ENCODE measurements at places on chromosomes 7 and 10.
A peak's percentile ranks its signal among the peaks of the same experiment; 100 is the strongest.

GRCh38 chr10:110419265-110419664 lies 78.4 kb upstream of the DUSP5 start:
- DNase-seq = no peak

- no peak for DNase-seq
Observed at GRCh38 chr7:6250364-6250833, 22.0 kb downstream of the CYTH3 start.

- DNase-seq = no peak
Observed at GRCh38 chr10:126380352-126381076, 7.8 kb downstream of the ADAM12 start.

DNA sequence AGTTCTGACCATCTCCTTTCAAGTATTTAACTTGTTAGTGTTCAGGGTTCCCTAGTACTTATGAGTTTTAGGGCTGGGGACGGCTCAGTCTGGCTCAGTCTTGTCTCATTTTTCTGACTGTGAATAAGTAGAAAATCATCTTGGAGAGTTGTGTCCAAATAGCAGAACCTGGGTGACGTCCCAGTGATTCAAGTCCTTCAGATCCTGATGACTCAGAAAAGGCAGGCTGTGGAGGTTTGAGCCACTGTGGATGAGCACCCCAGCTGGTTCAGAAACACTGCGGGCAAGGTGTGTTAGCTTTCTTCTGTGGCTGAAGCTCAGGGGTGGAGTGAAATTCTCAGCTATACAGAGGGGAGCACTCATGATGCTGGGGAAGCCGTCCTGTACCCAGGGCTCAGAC lies 154.4 kb upstream of the NPY start:
- no peak for DNase-seq

GRCh38 chr7:31853380-31853779 lies 166.4 kb downstream of the PPP1R17 start:
- no peak for DNase-seq

- DNase-seq = no peak
Observed at GRCh38 chr7:100082978-100083377, 1.5 kb upstream of the ZNF3 start.

DNA sequence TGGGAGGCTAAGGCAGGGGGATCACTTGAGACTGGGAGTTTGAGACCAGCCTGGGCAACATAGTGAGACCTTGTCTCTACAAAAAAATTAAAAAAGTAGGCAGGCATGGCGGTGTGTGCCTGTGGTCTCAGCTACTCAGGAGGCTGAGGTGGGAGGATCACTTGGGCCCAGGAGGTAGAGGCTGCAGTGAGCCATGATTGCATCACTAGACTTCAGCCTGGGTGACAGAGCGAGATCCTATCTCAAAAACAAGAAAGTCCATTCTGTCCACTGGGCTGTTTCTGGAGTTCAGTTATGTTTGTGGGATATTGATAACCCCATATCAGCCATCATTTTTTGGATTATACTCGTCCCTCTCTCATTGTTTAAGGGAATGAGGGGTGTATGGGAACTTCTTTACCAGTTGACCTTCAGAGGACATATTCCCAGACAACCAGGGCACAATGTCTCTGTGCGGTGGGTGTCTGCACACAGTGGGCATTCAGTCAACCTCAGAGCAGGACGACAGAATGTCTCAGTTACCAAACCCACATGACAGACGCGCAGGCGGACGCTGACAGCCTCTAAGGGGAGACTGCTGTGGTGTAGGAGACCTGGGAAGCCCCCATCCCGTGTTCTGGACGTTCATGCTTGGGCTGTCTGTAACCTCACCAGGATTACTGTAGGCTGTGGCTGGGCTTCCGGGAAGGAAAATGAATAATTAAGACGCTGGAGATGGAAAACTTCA lies 69.4 kb downstream of the CARD11 start:
- no peak for DNase-seq

DNA sequence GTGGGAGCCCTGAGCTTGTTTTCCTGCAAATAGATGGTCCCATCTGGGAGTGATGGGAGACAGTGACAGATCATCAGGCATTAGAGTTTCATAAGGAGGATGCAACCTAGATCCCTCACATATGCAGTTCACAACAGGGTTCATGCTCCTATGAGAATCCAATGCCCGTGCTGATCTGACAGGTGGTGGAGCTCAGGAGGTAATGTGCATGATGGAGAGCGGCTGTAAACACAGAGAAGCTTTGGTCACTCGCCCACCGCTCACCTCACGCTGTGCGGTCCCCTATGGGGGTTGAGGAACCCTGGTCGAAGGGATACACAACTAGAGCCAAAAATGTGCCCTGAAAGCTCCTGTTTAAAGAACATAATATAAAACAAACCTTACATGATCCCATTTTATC lies 88.5 kb upstream of the CREB5 start:
- no peak for DNase-seq

DNA sequence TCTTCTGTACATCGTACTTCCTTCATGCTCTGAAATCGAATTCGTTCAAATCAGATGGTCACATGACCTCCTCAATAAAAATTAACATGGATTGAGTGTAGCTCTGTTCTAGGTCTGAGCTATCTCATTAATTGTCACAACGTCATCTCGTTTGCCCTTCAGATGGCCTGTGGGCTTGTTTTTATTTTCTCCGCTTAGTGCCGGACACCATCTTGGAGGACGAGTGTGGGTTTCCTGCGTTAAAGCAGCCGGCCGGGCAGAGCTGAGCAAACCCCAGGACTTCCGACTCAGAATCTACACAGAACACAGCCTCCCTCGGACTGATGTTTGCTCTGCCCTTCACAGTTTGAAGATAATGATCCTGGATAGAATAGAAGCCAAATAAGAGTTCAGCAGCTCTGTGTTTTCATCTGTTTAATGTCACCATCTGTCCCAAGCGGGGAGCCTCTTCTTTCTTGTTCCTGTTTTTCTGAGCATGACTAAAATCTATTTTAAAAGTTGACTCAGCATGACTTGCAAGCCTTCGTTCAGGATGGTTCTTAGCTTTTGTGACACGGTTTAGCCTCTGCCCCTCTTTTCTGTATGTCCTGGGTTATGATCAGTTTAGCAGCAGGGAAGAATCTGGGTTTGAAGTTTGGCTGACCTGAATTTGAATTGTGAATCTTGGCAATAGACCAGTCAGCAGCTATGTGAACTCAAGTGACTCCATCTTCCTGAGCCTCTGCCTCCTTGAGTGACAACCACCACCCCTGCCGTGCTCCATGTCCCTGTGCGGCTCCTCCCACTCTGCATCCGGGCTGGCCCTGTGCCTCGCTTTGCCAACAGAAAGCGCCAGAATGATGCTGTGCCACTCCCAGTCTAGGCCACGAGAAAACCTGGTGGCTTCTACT lies 30.6 kb upstream of the GALNTL5 start:
- peak; percentile 33 for DNase-seq

DNA sequence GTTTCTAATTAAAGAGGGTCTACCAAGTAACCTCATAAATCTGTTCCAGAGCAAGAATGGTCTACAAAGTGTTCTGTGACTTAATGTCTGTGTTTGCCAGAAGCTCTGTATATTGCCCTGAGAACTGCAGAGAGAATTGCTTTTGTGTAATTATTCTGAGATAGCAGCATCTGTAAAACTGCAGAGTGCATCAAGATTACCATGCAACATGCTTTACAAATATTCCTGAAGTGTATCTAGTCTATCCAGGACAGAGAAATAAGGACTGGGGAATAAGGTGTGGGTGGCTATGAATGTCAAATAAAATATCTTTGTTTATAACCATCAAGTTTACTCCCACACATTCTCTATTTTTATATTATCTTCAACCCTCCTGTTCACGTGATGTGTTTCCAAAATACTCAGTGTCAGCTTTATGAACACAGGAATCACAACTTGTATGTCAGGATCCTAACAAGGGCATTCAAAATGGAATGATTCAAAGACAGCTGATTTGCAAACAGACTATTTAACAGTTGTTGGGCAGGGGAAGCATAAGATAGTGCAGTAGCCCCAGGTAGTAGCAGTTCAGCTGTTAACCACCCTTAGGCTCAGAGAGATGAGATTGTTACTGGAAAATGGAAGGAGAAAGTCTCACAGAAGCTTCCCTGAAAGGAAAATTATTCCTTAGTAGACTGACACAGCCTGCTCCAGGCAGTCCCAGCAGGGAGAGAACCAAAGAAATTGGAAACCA lies 15.3 kb upstream of the LIPA start:
- DNase-seq = no peak

GRCh38 chr7:74429153-74429747 lies 24.5 kb upstream of the GTF2IRD1 start:
- DNase-seq = no peak

- no peak for DNase-seq
Observed at GRCh38 chr10:119867317-119867716, 5.3 kb downstream of the MCMBP start.

DNA sequence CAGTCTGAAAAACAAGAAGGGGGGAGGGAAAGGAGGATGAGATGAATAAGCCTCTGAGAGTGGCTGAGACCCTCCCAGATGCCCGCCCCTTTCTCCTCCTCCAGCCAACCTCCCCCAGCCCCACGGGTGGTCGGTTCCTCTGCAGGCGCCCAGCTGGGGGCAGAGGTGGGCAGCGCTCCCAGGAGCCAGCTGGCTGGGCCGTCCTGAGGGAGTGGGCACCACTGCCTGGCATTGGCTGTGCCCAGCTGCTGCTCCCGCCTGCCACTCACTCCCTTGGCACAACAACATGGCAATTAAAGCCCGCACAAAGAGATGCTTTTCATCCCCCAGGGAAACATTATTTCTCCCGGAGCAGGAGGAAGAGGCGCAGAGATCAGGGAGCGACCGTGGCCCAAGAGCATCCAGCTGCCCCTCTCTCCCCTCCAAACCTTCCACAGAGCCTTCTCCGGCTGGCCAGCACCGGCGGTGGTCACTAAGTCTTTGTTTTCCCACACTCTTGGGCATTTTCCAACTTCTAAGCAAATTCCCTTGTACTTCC lies 107.2 kb downstream of the SPDYE5 start:
- DNase-seq = no peak

DNA sequence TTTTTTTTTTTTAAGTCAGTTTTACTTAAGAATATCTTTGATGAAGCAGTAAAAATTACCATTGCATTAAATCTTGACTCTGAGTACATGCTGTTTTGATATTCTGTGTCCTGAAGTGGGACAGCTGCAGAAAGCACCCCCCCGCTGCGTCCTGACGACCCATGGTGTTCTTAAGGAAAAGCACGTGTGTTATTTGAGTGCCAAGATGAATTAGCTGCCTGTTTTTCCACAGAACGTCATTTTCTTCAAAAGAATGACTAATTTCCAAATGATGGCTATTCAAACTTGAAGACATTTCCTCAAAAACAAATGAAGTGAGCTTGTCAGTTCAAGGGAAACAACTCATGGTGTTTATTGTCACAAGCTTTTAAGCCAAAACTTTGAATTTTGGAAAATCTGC lies 45.9 kb downstream of the CREM start:
- no peak for DNase-seq

DNA sequence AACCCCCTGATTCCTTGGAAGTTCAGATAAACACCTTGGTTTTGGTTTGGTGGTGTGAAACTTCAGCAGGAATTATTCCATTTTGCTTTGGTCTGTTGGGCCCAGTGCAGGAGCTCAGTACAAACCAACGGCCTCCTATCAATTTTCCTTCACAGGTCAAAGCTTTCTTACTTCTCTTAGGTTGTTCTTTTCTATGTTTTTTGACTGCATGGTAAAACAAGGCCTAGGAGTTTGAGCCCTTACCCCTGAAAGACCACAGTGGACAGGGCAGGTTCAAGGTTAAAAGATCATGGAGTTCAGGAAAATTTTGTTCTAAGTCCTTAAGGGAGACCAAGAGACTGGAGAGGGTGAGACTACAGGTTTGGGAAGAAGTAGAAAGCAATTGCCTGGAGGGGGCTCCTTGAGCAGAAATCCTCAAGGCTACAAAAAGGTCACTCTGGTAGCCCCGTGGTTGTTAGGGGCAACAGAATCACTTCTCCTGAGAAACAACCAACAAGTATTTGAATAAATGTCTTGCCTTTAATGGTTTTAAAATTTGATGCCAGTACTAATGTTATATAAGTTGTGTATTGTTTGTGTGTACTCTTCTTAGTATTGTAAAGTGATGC lies 40.9 kb upstream of the FHIP2A start:
- DNase-seq = no peak

GRCh38 chr10:30915146-30915545 lies 116.5 kb downstream of the ZNF438 start:
- DNase-seq = no peak

GRCh38 chr10:114045136-114046086 lies 1.7 kb downstream of the ADRB1 start:
- no peak for DNase-seq

DNA sequence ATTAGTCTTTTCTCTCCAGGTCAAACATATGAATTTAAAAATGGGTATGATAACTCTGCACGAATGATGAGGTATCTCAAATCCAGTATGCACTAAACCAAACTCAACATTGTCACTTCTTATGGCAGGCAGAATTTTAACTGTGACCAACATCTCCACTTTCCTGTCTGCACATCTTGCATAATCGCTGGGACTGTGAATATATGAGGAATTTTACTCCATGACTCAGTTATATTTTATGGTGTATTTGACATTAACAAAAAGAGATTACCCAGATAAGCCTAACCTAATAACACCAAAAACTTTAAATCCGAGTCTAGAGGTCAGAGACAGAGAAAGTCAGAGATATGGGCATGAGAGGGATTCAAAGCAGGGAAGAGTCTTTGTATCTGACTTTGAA lies 454.5 kb upstream of the SEMA3D start:
- no peak for DNase-seq

DNA sequence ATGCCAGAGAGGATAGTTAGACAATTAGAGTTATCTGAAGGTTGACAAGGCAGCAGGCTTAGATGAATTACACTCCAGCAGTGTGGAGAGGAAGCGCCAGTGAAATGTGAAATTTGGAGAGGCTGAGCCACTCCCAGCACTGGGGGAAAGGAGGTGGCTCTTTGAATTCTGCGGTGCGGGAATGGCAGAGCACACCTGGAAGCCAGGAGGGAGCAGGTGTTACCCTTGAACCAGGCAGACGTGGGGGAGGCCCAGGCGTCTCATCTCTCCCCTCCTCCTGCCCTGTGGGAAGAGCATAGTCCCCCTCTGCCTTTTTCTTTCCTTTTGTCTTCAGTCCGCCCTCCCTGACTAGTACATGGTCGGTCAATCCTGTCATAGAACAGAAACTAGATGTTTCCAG lies 203.1 kb downstream of the DPP6 start:
- DNase-seq = no peak

DNA sequence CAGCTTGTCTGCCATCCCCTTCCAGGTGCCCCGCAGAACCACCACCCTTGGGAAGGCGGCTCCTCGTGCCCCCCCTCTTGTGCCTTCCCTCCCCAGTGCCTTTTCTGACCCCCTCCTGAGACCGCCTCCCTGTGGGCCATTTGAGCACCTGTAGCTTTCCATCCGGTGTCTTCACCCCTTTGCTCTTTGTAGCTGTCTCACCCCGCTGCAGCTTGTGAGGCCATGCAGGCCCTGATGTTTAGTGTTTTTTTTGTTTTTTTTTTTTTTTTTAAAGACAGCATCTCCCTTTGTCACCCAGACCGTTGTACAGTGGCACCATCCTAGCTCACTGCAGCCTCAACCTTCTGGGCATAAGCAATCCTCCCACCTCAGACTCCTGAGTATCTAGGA lies 52.5 kb downstream of the CUX1 start:
- no peak for DNase-seq

DNA sequence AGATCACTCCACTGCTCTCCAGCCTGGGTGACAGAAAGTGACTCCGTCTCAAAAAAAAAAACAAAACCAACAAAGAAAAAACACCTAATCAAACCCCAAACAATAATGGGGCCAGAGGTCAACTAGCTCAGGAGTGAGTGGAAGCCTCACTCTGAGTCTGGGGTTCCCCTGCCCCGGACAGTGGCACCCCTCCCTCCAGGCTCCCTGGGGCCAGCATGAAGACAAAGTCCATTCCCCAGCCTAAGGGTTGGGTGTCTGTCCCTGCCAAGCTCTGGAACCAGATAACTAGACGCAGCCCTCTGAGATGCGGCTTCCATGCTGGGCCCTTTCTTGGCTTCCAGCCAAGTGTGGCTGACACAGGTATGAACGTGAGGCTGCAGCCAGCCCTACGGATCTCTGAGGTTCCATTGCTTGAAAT lies 1.7 kb upstream of the FUOM start:
- no peak for DNase-seq

Measured in NCI-H1930 (cell line).